ENCODE measurements at places on chromosomes 5 and 9.

GRCh38 chr5:179974946-179975712, 67.4 kb upstream of the TBC1D9B start:
- no peak for DNase-seq

DNA sequence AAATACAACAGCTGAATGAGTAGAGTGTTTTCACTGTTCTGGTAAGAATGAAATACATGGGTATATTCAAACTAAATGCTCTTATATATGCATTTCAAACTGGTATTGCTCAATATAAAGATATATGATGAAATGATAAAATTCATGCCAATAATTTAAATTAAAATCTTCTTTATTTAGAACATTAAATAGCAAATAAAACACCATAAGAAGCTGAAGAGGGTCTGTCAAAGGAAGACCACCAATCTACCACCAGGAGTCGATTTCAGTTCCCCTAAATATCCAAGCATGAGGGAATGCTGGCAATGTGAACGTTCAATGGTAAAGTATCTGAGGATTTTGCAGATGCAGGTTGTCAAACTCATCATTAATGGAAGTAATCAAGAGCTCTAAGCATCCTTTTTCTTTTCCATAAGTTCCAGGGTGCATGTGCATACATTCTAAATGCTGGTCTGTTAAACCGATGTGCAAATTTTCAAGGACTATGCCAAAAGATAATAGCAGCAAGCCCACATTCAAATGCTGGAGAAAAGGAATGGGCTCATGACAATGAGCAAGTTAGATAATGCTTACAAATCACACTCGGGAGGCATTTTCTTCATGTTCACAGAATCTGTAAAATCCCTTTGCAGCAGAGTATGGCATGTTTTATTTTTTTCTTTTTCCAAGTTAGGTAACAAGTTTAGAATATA, 118.8 kb upstream of the MTAP start:
- no peak for DNase-seq

GRCh38 chr5:159788835-159789331, 127.4 kb upstream of the ADRA1B start:
- no peak for DNase-seq

DNA sequence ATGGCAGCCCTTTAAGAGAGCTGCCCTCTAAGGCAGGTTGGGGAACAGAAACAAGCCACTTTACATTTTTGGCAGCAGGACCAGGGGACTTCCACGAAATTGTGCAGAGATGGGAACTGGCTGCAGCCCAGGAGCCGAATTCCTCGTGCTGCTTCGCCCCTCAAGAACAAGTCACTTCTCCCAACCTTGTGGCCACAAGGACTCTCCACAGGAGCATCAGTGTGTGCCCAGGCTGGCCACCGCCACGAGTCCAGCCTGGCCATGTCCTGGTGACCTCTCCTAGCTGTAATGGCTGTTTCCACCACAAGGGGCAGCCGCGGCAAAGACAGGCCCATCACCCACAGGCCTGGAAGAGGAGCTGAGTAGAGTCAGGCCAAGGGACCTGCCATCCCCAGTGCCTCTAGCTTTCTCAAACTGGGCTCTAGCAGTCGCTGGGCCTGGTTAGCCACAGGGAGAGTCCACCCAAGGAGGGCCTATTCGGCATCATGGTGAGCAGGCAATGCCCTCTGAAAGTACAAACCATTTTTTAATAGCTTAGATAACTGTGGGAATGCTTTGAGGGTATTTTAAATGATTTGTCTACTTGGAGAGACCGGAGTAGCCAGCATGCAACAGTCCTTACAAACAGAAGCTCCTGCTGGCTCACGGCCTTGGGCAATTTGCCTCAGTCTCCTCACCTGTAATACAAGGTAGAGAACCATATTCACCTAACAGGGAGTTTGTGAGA, 129.0 kb downstream of the COL23A1 start:
- DNase-seq, result no peak

GRCh38 chr5:59430066-59430685, 463.4 kb downstream of the PDE4D start:
- DNase-seq, result no peak

- no peak for DNase-seq
These were observed 166.4 kb downstream of the SLF1 start for GRCh38 chr5:94784536-94785505.

GRCh38 chr5:26692952-26693351, 345.4 kb downstream of the CDH9 start:
- DNase-seq, result no peak

- no peak for DNase-seq
These were observed 1.2 kb upstream of the MEGF9 start for GRCh38 chr9:120715389-120715924.

DNA sequence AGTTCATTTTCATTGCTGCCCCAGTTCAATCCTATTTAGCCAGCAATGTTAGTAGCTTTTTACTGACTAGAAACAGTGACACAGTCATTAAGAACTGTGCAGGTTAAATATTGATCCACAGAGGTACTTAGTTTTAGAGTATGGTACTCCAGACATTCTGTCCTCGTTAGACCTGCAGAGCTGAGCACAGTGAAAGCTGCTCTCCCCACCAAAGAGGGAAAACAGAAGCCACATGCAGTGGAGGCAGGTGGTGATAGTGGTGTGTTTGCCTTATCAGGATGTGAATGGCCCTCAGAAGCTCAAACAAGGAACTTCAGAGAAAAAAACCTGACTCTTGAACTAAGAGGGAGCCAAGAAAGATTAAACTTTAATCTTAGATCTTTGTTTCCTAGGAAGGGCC, 75.5 kb downstream of the UNC13B start:
- DNase-seq, result no peak

DNA sequence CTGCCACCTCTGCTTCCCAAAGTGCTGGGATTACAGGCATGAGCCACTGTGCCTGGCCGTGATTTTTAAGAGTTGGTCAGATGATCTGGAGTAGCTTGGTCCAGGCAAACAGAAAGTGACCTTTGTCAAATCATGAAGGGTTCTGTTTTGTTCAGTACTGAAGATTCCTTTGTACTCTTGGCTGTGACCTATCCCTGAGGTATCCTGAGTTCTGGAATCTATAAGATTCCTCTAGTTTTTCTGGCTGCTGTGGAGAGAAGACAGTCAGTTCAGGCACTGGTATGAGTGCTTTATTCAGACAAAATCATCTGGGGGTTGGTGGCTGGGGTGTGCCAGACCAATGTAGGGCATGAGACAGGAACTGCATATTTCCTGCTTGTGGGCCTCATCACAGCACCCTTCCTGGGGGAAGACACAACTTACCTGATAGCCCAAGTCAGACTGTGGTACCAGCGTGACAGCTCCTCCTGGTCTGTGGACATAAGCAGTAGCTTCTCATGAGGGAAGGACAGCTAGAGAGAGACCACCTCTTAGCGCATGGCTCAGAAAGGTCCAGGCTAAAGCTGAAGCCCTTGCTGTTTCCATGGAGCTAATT, 3.1 kb downstream of the ARHGEF39 start:
- no peak for DNase-seq

DNA sequence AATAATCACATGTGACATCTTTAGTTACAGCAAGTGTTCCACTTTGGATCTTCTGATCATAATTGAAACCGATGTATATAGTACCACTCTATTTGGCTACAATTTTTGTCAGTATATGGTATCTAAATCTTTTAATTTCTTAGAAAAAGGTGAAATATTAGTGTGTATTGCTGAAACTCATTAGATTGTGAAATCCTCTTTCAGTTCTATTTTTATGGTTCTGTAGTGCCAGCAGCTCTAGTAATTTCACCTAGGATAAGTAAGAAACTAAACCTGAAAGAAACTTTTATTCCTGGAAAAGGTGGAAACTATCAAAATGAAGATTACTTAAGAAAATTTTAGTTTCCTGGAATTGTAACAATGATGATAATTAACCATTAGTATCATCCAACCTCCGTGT, 370.9 kb downstream of the NNT start:
- no peak for DNase-seq

All from stimulated activated CD8-positive, alpha-beta memory T cell treated with anti-CD3 and anti-CD28 coated beads, Interleukin-7, amount 100 ng/mL, for 4 hours (primary cell).